ENCODE measurements at places on chromosomes 7 and 10.

DNA sequence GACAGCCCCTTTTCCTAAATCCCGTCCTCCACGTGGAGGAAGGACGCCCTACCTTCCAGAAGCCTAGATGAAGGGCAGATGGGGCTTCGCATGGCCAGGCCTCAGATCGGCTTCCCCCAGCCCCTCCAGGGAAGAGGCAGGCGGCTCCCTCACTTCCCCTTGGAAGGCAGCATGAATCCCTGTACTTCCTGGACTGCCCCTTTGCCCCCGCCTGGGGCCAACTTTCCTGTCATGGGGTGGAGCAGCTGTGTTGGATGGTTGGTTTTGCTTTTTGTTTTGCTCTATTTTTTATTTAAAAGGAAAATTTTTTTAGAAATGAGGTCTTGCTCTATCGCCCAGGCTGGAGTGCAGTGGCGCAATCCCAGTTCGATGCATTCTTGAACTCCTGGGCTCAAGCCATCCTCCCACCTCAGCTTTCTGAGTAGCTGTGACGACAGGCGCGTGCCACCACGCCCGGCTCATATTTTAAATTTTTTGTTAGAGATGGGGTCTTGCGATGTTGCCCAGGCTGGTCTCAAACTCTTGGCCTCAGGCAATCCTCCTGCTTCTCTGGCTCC is 27.2 kb downstream of the GTF2IRD1 start:
- DNase-seq: peak; percentile 52

GRCh38 chr7:7582596-7582995 is 15.9 kb downstream of the MIOS start:
- no peak for DNase-seq

DNA sequence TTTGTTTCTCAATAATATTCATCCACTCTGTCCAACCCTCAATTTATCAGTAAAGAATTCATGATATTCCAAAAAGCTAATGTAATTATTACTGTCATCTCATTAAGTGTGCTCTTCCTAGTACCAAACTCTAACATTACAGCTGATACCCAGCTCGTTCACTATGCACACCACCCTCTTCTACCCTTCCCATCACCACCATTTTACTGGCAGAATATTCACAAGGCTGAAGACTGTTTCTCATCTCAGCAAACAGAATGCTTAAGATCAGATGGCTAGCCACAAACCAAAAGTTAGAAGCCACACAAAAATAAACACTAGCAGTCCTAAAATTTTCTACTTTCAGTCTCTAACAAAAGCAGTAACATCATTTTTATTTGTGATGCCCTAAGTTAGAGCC is 121.5 kb downstream of the SRPK2 start:
- DNase-seq: no peak

- DNase-seq: no peak
Observed at GRCh38 chr7:47621347-47621746, 39.4 kb upstream of the TNS3 start.

GRCh38 chr7:50400114-50400513 is 50.0 kb downstream of the FIGNL1 start:
- no peak for DNase-seq

DNA sequence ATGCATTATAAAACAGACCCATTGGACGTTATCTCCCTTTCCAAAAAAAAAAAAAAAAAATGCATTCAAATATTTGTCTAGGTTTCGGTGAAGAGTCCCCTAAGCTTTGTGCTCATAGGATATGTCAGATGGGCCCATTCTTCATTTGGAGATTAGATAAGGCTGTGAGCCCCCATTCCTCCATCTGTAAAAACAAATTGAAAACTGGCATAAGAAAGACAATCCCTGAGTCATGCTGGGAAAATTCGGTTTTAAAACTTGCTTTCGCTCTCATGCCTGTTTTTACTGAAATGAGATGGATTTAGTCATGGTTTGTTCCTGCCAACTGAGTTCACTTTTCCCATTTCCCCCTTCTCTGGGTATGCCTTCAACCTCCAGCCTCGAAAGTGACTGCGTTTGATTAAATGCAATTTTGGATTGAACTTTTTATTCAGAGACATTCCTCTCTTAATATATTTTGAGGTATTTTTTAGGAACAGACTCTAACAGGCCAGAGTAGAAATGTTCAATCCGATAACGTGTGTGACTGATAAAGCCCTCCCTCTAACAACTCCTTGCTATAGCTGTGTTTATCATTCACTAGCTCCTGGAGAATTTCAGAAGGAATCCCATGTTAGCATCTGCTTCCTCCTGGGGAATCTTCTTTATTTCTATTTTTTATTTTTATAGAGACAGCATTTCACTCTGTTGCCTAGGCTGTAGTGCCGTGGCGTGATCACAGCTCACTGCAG is 190.9 kb upstream of the LYZL2 start:
- peak; percentile 86 for DNase-seq

- DNase-seq: no peak
Observed at GRCh38 chr10:5260828-5261227, 64.2 kb downstream of the AKR1C4 start.

- no peak for DNase-seq
Observed at GRCh38 chr7:78779788-78780187, 673.7 kb downstream of the MAGI2 start.

- DNase-seq: no peak
Observed at GRCh38 chr10:75165684-75166622, 44.6 kb upstream of the VDAC2 start.

GRCh38 chr10:13660551-13660920 is 73.8 kb downstream of the PRPF18 start:
- no peak for DNase-seq

DNA sequence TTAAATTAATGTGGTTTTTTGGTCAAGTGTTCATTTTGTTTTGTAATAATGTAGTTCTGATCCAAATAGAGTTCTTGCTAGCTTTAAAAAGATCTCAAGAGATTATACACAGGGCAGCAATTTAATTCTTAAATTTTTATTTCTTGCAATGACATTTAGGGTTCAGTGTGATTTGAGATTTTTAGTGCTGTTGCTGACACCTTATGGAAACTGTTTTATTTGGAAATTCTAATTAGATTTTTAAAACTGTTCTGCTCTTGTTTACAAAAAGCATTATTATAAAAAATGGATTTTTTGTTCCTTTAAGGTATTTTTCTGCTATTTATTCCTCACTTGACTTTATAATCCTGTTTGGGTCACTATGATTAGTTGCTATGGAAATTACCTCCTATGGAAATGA is 72.1 kb downstream of the RTKN2 start:
- DNase-seq: no peak

DNA sequence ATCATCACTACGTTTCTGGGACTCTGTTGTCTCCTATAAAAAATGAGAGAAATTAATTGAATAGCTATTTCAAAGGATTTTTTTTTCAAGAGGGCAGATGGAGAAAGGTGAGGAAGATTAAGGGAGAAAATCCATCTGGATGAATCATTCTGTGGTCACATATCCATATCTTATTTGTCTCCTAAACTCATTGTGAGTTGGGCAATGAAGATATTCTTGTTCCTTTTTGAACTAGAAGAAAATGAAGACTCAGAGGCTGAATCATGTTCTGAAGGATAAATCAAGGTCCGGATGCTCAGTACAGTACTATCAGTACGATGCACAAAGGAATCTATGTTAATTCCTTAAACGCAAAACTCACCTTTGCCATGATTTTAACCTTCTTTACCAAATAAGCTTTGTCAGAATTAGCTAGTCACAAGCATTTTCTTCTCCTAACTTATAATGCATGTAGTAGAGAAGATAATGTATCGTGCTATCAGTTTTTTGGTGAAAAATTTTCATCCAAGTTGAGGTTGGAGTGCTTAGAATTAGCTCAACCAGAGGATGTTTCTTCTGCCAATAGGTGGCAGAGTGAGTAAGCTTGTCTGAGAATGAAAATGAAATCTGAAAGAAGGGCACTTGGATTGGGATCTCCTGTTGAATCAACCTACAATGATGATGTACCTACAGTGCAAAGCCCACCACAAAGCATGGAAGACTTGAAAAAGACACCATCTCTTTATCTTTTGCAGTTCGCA is 446.9 kb downstream of the KIF20B start:
- no peak for DNase-seq

DNA sequence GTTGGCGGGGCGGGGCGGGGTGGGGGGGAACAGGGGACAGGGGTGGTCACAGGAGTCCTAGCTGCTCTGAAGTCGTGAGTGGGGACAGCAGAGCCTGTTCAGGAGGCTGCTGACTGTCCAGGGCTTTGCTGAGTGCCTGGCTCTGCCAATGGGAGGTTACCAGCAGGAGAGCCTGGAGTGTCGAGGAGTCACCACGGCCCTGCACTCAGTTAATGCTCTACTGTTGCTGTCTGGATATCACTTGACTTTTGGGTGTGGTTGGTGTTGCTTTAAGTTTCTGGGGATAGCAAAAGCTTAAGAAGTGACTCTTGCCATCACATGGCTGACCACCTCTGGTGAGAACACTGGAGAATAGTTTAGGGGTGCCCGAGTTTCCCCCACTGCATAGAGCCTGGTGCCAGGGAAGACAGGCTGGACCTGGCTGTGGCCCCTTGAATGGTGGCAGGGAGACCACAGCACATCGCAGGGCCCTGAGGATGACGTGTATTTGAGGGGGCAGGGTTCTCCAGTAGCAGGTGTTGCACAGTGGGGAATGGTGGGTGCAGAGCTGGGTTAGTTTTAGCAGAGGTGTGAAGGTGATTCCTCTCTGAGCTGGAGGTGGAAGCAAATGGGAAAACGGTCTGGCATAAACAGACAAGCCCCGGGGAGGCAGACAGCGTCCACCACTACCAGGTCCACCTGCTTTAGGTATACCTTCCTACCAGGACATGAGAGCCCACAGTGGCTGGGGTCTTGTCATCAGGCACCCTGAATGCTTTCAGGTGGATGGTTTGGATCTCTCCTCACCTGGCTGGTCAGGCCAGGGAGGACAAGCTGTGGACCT is 54.2 kb upstream of the CAMK2B start:
- DNase-seq: no peak

DNA sequence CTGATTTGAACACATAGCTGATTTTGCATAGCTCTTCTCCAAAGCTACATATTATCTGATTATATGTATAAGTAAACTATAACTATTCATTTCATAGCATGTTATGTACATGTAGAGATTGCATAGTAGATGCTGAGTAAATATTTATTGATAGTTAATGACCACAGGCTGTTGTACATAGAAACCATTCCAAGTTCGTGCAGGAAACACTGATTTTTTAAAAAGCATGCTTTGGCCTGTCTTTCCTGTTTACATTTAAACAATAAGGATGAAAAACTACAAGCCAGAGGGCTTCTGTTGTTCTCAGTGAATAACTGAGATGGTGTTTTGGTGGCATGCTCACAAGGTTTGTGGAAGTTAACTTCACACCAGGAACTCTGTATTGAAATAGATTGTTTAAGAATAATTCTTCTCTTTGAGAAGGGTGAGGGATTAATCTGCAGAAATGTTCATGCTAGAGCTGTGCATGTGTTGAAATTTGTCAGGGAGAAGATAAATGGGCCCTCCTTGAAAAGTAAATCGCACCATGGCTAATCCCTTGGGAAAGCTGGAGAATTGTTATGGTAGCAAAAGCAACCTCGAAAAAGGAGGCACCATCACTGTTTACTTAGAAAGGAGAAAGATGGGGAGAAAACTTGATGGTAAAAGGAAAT is 120.2 kb upstream of the SP8 start:
- no peak for DNase-seq

DNA sequence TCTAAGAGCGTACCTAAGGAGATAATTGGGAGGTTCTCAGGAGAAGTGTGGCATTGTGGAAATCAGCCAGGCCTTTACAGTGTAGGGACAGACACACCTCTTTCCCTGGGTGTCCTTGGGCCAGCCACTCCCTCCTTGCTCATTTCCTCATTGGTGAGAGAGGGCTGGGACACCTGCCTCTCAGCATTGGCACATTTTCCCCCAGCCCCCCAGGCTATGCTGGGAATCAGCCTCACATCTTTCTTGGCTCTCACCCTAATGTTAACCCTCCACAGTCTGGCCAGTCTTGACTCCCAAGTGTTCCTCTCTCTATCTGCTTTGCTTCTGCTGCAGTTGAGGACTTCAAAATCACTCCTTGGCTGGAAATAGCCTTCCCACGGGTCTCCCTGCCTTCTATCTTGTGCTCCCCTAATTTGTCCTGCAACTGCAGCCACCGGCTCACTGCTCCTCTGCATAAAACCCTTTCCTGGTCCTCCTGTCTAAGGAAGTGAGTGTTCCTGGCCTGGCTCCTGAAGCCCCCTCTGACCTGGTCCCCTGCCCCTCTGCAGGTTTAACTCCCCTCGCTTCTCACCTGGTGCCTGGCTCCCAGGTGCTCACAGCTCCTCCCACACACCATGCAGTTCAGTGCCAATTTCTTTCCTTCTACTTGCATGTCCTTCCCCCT is 15.8 kb downstream of the TBXAS1 start:
- DNase-seq: no peak

- DNase-seq: no peak
Observed at GRCh38 chr7:108839076-108839475, 269.4 kb downstream of the DNAJB9 start.

GRCh38 chr10:129184196-129184595 is 282.8 kb upstream of the MGMT start:
- no peak for DNase-seq

DNA sequence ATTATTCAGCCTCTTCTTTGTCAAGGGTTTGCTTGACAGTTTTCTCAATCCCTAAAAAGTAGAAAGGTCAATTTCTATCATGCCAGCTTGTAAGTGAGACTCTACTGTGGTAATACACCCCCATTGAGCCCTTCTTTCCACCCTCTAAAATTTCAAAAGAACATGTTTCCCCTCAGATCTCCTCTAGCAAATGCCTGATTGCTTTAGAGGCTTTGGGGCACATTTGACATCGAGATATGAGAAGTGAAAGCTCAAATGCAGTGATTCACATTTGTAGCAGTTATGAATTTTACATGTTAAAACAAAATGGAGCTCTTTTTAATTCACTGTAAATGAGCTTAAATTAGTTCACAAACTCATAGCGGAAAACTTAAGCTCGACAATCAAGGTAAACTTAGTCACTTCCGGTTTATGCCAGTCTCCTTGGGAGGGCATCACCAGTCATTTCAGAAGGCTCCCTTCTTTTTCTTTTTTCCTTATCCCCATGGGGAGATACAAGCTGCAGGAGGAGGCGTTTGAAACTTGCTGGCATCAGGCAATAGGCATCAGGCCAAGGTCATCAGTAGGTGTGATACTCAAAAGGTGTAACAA is 55.3 kb upstream of the ADO start:
- DNase-seq: no peak

Measured in brain microvascular endothelial cell (primary cell).